ENCODE measurements at places on chromosomes 1 and 21.

DNA sequence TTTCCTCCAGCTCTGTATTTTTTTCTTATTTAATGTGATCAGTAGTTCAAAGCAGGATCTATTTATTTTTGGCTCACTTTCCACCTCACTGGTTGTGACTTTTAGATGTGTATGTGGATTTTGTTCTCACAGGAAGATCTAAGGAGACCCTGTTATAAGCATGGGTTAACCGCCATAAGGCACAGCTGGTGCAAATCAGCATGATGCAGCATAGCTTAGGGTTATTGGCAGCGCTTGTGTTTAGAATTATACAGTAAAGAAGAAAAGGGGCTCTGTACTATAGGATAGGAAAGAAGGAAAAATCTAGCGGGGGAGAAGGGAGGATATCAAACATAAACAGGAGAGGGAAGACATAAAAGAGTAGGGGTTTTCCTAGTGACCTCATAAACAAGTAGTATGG lies 26.9 kb upstream of the RGL1 start:
- no peak for DNase-seq

- no peak for DNase-seq
These were observed 673.4 kb upstream of the ADGRL4 start for GRCh38 chr1:79679916-79680315.

GRCh38 chr21:41953831-41954653 lies at the start of gene C2CD2:
Gene C2CD2, minus strand, starts transcription at chr21:41954018. Its CDS starts 370 bp downstream, at chr21:41953648.
- DNase-seq: no peak

GRCh38 chr1:34396042-34396441 lies 219.3 kb downstream of the C1orf94 start:
- DNase-seq: no peak

DNA sequence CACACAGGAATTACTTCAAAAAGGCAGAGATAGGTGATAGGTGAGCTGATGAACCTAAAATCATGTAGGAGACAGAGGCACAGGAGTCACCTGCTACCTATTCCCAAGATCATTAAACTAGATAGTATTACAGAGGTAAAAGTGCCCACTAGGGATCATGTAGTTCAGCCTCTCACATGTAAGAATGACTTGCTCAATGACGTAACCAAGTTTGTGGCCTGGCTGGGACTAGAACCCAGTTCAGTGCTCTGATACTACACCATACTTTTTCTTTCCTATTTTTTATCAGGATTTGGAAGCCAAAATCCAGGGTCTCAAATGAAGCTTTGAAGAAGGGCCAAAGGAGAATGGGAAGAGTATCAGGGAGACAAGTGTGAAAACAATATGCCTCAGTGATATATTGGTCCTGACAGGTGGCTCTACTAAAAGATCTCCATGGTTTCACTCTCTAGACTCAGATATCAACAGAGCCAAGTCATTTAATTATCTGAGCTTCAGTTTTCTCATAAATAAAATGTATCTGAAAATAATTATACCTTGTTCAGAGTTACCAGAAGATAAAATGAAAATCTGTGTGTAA lies 87.3 kb upstream of the SLFNL1 start:
- DNase-seq: no peak

DNA sequence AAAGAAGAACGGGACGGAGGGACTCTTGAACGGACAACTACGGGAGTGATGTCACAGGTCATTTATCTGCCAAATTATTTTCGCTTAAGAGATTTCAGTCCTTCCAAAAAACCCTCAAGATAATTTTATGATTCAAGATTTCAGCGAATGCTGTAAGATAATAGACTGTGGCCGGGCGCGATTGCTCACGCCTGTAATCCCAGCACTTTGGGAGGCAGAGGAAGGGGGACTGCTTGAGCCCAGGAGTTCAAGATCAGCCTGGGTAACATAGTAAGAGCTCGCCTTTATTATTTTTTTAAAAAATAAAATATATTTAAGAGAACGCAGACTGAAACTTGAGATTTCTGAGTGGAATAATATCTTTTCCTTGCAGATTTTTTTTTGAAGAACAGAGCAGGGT lies 609 bp downstream of the RWDD2B start:
- DNase-seq: no peak

GRCh38 chr1:6861075-6861724 lies 75.9 kb downstream of the CAMTA1 start:
- no peak for DNase-seq

- DNase-seq: no peak
These were observed 101.4 kb downstream of the LHX9 start for GRCh38 chr1:198018529-198018928.

- DNase-seq: no peak
These were observed 14.6 kb downstream of the ARHGEF10L start for GRCh38 chr1:17553975-17554700.

GRCh38 chr1:117176579-117176978 lies 34.1 kb downstream of the VTCN1 start:
- no peak for DNase-seq

DNA sequence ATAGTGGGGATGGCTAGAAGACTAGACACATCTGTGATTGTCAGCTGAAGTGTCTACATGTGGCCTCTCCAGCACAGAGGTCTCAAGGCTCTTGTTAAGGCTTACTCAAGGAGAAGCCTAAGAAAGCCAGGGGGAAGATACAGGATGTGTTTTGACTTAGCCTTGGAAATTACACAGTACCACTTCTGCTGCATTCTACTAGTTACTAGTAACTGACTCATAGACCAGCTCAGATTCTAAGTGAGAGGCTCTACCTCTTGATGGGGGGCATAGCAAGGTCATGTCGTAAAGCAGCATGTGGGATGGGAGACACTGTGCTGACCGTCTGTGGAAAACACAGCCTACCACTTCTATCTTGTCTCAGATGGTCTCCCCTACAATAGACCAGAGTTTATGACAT lies 99.5 kb downstream of the UBE2U start:
- no peak for DNase-seq

DNA sequence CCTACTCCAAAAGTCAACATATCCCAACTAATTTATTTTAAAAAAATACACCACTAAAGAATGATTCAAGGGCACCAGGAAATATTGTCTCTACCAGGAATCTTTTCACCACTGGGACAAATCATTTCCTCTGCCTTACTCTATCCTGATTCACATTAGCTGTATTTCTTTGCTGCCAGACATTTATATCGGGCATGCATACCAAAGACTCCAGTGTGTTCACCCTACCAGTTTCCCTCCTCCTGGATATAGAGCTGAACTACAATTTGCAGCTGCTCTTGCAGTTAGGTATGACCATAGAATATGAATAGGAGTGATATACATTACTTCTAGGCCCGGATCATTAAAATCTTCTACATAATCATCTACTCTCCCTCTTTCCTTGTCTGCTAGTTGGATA lies 7.6 kb downstream of the KCNJ6 start:
- DNase-seq: no peak

DNA sequence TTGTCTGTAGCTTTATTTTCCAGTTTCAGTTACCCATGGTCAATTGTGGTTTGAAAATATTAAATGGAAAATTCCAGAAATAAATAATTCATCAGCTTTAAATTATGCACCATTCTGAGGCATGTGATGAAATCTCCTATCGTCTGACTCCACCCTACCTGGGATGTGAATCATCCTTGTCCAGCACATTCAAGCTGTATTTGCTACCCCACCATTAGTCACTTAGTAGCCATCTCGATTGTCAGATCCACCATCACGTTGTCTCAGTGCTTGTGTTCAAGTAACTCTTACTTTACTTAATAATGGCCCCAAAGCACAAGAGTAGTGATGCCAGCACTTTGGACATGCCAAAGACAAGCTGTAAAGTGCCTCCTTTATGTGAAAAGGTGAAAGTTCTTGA lies 4.0 kb downstream of the STPG1 start:
- no peak for DNase-seq

- no peak for DNase-seq
These were observed 22.1 kb downstream of the RRP1 start for GRCh38 chr21:43811262-43812105.

DNA sequence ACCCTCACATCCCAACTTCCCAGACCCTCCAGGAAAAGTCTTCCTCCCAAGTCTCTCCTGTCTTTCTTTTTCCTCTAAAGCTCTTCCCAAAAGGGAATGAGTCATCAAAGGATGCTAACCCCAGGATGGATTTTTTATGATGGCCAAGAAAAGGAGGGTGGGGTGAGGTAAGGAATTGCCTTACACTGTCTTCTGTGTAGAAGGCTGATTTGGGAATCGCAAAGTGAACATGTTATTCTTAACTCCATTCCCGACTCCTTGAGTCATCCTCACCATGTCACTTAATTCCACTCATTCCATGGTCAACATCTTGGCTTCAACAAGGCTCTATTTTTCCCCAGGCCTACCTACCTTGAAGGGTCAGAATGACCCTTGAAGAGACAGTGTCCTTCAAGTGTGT lies 44.0 kb downstream of the TBX15 start:
- no peak for DNase-seq

DNA sequence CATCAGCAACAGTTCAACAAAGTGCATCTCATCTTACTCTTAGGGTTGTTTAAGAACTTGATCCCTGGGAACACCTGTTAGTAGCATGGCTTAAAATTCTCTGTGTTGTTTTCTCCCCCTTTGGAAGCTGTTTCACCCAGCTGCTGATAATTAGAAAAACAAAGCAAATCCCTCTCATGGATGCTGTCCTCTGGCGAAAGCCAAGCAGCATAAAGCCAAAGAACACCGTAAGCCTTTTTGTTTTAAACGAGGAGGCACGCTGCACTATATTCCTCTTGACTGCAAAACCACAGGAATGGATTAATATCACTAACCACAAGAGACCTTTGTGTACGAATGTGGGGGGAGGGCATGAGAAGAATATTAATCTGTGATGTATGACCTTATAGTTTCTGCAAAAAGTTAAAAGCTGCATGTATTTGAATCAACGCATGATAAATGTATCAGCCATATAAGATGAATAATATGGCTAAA lies 923.2 kb downstream of the LTN1 start:
- no peak for DNase-seq

- DNase-seq: peak; percentile 18
These were observed 35.5 kb downstream of the CACHD1 start for GRCh38 chr1:64505232-64505943.

DNA sequence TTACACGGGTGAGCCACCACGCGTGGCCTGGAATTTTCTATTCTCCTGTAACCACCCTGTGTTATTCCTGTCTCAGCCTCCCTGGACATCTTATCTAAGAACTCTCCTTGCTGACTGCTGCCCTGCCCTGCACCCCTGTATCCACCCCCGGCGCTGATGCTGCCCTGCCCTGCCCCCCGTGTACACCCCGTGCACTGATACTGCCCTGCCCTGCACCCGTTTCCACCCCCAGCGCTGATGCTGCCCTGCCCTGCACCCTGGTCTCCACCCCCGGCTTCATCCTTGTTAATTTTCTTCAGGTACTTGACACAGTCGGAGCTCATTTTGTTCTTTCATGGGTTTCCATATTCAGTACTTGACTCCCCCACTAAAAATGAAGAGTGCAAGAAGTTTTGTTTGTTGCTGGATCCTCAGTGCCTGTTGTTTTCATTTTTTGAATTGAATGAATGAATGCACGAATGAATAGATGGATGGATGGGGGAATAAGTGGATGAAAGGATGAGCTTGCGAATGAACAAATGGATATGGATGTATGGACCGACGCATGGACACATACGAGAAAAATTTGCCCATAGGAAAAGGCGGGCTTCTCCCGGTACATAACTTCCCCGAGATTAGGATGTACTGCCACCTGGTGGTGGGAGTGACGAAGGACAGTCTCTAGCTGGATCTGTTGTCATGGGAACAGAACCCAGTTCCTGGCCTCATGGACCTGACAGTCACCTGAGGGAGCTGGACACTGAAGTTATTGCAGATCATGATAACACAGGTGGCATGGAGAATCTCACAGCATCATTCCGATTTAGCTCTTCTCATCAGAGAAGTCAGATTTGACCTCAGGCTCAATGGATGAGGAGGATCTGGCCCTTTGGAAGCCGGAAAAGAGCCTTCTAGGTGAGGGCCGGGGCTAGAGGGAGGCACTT lies 14.9 kb downstream of the AADACL4 start:
- DNase-seq: peak; percentile 60

GRCh38 chr1:173114346-173114745 lies 63.6 kb upstream of the TNFSF18 start:
- DNase-seq: no peak

DNA sequence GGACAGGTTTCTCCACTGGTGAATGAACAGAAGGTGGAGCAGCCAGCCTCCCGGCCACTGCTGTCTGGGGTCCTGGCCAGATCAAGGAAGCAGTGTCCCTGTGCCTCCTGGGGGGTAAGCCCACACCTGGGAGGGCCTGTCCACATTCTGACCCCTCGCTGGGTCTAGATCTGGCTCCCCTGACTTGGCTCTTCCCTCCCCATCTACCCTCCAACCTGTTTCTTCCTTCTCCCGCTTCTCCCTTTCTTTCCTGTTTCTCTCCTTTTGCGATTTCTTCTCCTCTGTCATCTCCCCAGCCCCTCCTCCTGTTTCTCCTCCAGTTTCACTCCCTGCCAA lies 378 bp downstream of the RORC start:
- DNase-seq: no peak

- DNase-seq: no peak
These were observed 165.5 kb upstream of the KCNJ6 start for GRCh38 chr21:38081708-38082107.

DNA sequence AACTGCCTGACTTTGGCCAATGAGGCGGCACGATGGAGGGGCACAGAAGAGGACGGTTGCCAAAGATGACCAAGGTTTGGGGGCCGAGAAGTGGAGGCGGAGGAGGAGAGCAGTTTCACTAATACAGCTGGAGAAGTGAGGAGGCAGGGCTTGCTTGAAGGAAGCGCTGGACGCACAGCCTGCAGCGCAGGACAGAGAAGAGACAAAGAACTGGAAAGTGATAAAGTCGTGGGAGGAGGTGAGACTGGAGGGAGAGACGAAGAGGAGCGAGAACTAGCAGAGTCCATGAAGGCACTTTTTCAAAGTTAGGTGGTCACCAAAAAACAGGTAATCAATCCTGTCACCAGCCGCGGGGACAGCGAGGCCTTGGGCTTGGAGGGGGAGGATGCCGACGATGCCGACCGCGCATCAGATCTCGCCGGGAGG lies 771 bp downstream of the PACC1 start:
- no peak for DNase-seq

DNA sequence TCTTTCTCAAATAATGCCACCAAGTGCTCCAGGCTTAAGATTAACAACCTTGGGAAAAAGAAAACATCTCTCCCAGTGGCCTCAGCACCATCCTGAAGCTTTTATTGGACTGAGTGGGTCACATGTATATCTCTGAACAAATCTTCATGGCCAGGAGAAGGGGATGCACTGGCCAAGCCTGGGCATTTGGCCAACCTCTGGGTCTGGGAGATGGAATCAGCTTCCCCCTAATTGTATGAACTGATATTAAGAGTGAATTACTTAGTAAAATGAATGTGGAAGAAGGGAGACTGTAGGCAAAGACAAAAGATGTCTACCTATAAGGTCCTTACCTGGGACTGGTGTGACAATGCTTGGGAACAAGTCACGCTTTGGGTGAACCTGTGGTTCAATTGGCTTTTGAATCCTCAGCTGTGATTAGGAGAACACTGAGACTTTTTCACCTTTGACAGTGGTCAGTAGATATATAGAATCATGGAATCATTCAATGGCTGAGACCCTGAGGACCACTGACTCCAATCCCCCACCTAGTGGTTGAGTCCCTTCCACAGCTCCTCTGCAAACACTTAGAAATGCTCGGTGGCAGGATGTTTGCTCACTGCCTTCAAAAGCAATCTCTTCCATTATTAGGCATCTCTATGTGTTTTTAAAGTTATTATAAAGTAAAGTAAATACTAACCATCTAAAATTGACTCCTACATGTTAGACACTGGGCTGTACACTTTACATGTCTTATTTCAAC lies 102.6 kb upstream of the ATP1A1 start:
- no peak for DNase-seq

GRCh38 chr1:160363951-160364735 lies 2.7 kb upstream of the NHLH1 start:
- DNase-seq: no peak

GRCh38 chr1:85603086-85603880 lies 22.7 kb downstream of the CCN1 start:
- no peak for DNase-seq
